ENCODE measurements at places on chromosomes 11 and 22.
A peak's percentile ranks its signal among the peaks of the same experiment; 100 is the strongest.

- no peak for DNase-seq
Observed at GRCh38 chr11:10526974-10527918, 13.7 kb downstream of the RNF141 start.

- DNase-seq = no peak
Observed at GRCh38 chr11:11461473-11461872, 108.4 kb upstream of the CSNK2A3 start.

DNA sequence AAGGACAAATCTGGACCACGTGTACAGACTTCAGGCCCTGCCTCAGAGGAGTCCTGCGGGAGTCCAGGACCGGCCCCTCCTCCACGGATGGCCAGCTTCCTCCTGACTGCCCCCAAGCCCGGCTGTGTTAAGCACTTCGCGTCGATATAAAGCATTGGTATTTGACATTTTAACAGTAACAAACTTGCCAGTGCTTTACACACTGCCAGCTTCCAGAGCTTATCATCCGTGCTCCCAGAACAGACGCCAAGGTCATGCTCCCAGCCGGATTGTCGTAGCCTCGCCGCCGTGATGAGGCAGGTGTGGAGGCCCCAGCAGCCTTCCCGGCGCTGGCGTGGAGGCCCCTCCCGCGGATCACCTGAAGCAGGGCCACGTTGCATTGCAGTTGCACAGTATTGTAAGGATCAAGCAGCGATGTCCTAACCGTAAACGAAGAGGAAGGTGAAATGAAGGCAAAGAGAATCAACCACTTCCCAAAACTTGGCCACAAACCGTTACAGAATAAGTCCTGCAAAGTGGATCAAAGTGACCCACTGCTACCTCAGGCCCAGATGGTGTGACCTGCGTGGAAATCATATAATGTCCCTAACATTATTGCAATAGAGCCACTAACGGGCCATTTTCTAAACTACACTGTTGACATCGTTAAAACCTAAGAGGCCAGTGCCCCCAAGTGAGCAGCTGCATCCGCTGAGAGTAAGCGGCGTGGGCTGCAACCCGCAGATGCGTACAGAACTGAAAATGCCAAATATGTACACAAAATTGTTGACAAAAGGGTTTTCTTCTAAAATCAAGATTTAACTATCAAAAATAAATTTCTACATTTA is 51.6 kb downstream of the CERK start:
- no peak for DNase-seq

DNA sequence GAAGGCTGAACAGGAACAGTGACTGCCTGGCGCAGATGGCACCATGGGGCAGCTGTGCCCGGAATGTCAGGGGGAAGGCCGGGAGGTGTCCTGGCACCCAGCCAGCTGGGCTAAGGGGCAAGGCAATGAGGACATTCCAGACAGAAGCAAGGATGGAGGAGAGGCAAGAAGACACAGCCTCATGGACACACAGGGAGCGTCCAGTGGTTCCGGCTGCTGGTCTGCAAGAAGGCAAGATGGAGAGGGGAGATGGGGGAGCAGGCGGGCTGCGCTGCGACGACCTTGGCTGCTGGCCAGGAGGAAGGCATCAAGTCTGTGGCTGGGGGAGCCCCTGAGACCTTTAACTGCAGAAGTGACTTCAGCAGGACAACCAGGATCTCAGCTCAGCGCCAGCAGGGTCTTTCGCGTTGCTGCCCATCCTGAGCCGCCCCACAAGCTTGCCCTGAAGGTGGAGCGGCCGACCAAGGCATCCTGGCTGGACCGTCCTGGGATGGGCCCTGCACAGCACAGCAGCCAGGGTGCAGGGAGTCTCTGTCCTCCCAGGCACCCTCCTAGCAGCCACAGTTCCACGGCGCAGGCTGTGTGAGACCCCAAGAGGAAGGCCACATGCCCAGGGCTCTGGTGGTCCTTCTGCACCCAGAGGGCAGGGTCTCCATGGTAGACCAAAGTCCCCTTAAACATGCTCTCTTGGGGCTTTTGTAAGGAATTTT is 531.7 kb downstream of the BRD1 start:
- no peak for DNase-seq

- DNase-seq = no peak
Observed at GRCh38 chr11:119701591-119702549, 27.1 kb downstream of the NECTIN1 start.

- no peak for DNase-seq
Observed at GRCh38 chr11:83813296-83813695, 527.1 kb upstream of the CCDC90B start.

DNA sequence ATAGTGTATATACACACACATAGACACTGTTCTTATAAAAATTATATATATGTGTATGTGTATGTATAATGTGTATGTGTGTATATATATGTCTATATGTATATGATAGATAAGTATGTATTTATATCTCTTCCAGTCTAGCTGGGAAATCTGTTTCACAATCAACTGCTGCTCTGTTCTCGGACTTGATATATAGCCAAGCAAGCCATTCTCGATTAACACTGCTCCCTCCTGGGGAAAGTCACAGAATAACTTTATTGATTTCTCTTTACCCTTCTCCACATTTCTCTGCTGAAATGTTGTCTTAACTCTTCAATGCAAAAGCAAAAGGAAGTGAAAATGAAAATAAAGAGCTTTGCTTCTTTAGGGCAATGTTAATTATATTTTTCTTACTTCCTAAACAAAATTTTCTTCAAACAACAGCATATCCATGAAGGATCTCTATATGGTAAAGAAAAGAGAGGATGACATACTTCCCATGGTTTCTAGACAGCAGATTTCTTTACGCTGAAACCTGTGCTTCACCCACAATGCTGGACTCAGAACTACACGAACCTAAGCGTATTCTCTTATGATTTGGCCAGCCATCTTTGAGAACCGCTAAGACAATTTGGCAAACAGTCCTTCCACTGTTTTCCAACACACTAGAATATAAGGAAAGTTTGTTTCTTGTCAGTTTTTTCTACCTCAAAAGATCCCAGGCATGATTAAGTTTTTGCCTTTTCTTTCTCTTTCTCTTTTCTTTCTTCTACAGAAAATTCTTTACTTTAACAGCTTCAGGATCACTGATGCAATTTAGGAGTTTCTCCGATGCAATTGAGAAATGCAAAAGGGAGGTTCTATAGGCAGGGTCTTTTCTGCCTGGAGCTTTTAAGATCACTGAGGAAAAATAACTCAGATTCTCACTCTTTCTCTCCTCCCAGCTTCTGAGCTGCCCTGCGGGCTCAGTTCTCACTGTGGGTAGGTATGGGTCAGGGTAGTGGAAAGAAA is 1.9 kb downstream of the BLID start:
- no peak for DNase-seq

GRCh38 chr11:15735706-15736105 is 620.6 kb downstream of the SOX6 start:
- no peak for DNase-seq

GRCh38 chr11:11669233-11669846 is 47.5 kb upstream of the GALNT18 start:
- no peak for DNase-seq

DNA sequence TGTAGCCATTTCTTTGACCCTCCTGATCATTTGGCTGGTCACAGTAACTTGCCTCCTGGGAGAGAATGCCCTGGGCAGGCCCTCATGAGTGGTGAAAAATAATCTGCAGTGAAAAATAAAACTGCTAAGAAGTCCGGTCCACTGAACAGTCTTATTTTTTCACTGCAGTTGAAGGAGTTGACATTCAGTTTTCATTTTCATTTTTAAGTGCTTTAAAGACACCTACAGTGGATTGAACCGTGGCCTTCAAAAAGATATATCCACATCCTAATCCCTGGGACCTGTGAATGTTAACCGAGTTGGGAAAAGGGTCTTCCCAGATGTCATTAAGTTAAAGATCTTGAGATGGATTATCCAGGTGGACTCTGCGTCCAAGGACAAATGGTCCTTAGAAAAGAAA is 153.6 kb upstream of the GRK3 start:
- no peak for DNase-seq

GRCh38 chr22:20011123-20011992 is 5.3 kb downstream of the ARVCF start:
- no peak for DNase-seq

DNA sequence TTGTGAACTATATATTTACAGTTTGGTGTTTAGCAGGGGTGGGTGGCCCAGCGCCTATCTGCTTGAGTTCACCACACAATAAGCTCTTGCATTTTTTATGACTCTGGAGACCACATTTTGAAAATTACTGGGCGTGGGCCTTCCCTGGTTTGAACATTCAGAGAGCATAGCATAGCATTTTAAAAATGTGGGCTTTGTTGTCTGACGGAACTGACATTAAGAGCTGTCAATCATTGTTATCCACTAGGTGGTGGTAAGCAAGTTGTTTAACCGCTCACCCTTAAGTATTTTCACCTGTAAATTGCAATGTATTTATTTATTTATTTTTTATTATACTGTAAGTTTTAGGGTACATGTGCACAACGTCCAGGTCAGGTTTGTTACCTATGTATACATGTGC is 1.0 kb downstream of the NLRP14 start:
- no peak for DNase-seq

- DNase-seq = no peak
Observed at GRCh38 chr11:5230266-5230665, 3.4 kb upstream of the HBB start.

- no peak for DNase-seq
Observed at GRCh38 chr11:102664001-102664752, 39.0 kb upstream of the MMP20 start.

- DNase-seq = no peak
Observed at GRCh38 chr22:41296826-41297667, 4.3 kb upstream of the ZC3H7B start.

DNA sequence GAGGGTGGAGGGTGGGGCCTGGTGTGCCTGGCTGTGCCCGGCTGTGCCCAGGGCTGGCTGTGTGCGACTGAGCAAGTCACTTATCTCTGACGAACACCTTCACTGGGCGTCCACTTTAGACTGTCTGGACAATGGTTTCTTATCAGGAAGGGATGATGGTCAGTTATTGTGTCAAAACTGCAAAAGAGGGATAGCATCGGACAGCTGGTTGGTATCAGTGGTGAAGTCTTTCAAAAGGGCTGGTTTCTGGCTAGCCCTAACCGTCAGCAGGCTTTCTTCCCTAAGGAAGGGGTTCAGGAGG is 4.1 kb upstream of the MGAT3 start:
- no peak for DNase-seq

GRCh38 chr11:123694551-123694950 is 40.1 kb upstream of the SCN3B start:
- DNase-seq = no peak

DNA sequence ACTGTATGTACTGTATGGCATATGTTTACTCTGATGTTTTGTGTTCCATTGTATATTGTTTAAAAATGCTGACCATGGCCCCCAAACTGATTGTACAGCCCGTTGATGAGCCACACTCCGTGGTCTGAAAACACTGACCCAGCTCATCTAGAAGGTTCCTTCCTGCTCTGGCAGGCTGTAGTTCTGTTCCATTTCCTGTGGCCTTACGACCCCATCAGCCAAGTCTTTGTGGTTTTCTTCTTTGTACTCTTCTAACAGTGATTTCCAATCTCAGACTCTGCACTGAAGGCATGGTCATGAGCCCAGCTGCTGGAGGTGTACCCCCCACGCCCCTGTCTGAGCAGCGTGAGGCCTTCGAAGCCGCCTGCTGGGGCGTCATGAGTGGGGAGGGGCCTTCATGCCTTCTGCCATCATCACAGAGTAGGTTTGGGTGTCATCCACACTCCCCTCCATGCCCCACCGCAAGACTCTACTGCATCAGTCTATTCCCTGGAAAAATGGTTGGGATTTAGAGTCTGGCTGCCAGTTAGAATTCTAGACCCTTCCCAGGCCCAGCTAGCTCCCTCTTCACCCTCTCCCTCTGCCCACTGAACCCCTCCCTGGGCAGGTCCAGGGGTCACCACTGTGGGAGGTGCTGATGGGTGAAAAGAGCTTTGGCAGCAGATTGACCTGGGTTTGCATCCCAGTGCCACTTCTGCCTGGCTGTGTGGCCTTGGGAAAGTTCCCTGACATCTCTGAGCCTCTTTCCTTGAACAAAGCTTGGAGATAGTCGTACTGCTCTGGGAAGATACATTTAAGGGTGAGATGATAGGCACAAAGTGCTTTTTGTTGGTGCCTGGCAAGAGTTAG is 11.3 kb upstream of the C11orf96 start:
- DNase-seq = no peak

GRCh38 chr11:75223954-75224643 is 16.5 kb upstream of the TPBGL start:
- no peak for DNase-seq

GRCh38 chr11:33819278-33820035 is 45.1 kb upstream of the FBXO3 start:
- DNase-seq = no peak

- peak; percentile 61 for DNase-seq
Observed at GRCh38 chr11:76288166-76288980, 82.1 kb upstream of the WNT11 start.

DNA sequence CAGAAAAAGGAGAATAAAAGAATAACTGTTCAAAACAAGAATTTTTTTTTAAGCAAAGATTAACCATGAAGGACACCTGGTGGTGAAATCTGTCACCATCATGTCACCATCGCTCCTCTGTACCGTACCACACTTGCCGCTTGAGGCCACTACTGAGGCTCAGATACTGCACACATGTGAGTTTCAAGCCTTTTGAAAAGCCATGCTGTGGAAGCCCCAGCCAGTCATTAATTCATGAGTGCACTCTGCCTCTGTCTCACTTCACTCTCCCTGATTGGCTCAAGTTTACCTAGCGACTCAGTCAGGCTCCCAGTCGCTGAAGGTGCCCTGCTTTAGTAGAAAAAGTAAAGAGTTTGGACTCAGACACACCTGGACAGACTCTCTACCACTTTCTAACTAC is 6.6 kb upstream of the MS4A12 start:
- no peak for DNase-seq

DNA sequence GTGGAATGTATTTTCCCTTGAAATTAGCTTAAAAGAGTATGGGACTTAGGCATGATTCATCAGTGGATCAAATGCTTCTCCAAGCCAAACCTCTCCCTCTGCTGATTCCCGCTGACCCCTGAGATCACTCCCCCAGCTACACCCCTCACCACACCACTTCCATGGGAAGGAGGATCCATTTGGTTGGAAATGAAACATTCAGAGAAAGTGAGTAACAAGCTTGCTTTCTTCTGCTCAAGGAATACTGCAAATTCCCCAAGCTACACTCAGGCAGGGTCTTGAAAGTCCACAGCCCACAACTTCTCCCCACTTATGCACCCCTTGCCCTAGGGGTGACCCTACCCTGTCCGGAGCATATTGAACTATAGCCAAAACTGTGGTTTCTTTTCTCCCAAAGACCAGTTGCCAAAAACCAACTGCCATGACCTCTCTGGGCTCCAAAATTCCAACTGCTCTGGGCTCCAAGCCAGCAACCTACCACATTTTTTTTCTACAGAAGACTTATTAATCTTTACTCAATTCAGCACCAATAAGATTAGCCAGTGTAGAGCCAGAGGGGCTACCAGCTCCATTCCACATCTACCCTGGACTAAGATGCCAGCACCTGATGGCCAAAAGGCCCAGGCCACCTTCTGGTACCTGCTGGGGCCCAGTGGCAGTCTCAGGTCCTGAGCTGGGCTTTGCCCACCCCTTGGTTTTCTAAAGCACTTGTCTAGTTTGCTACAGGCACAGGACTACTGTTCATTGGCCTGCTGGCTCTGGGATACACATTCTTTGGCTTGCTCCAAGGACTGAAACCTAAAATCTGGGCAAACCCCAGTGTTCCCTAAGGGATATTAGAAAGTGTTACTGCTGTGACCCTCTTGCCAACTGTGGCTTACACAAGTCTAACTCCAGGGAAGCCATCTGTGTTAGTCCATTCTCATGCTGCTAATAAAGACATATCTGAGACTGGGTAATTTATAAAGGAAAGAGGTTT is 101.1 kb downstream of the MICAL3 start:
- no peak for DNase-seq

Measured in activated naive CD8-positive, alpha-beta T cell treated with anti-CD3 and anti-CD28 coated beads, Interleukin-2, amount 10 ng/mL, durations not matched to agents 7 days and 5 days (primary cell).